ENCODE measurements at places on chromosomes 7 and 10. TPM values are rescaled to one million over a fixed set of nuclear protein-coding genes. Genes with fewer than 3 reads are reported as not detected.

CRTAC1 gene
- not detected for total RNA-seq

FEZF1 gene
- not detected for total RNA-seq

GRCh38 chr10:92284112-92284704 is 6.7 kb downstream of the CPEB3 start:
- H3K36me3 ChIP-seq = no peaks in the 10 kb centered on the region
- H3K27me3 ChIP-seq = no peaks in the 10 kb centered on the region
- H3K4me1 ChIP-seq = no peaks in the 10 kb centered on the region
- no peak for DNase-seq
- no peak overlapping the region for H3K4me3 ChIP-seq

- DNase-seq = peak; percentile 6
- H3K27me3 ChIP-seq = no peaks in the 10 kb centered on the region
- peaks cover 24% of the 10 kb centered on the region for H3K36me3 ChIP-seq
- peaks cover 19% of the 10 kb centered on the region for H3K4me1 ChIP-seq
- peak overlapping the region; percentile 65 for H3K4me3 ChIP-seq
- peak overlapping the region; percentile 73 for H3K27ac ChIP-seq
These were observed 478 bp upstream of the ZNF22 start for GRCh38 chr10:45000138-45000751.

DNA sequence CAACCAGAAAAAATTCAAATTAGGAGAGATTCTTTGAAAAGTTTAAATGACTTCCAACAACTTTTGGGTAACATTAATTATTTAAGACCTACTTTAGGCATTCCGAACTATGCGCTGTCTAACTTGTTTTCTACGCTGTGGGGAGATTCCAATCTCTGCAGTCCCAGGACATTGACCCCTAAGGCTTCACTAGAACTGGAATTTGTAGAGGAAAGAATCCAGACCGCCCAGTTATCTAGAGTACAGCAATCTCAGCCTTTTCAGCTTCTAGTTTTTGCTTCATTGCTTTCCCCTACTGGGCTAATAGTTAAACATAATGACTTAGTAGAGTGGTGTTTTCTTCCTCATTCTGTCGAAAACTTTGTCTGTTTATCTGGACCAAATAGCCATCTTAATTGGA is 14.9 kb upstream of the DDC start:
- DNase-seq = no peak
- no peaks in the 10 kb centered on the region for H3K36me3 ChIP-seq
- H3K27ac ChIP-seq = no peak overlapping the region
- H3K27me3 ChIP-seq = 0 out of 2 replicates have a peak, but pooled peaks cover 5% of the 10 kb centered on the region
- H3K4me3 ChIP-seq = no peak overlapping the region

All from PC-3 (cell line).